ENCODE measurements at places on chromosomes 13 and 19.

DNA sequence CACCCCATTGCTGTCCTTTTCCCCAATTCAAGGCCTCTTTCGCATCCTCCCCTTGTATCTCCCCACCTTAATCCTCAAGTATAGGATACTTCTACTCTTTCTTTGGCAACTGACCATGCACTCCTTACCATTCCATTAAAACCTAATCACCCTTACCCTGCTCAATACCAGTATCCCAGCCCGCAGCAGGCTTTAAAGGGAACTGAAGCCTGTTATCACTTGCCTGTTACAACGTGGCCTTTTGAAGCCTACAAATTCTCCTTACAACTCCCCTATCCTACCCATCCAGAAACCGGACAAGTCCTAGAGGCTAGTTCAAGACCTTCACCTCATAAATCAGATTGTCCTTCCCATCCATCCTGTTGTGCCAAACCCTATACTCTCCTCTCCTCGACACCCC lies 16.2 kb upstream of the OR10H1 start:
- no peak for DNase-seq

GRCh38 chr13:74136084-74136658 lies 2.0 kb upstream of the KLF12 start:
- DNase-seq, result no peak

GRCh38 chr13:60379837-60380565 lies 17.0 kb upstream of the TDRD3 start:
- no peak for DNase-seq

GRCh38 chr19:11465600-11465999 lies 15.2 kb downstream of the ELAVL3 start:
- DNase-seq, result no peak

- DNase-seq, result no peak
These were observed 104.4 kb downstream of the ZNF486 start for GRCh38 chr19:20271215-20271926.

DNA sequence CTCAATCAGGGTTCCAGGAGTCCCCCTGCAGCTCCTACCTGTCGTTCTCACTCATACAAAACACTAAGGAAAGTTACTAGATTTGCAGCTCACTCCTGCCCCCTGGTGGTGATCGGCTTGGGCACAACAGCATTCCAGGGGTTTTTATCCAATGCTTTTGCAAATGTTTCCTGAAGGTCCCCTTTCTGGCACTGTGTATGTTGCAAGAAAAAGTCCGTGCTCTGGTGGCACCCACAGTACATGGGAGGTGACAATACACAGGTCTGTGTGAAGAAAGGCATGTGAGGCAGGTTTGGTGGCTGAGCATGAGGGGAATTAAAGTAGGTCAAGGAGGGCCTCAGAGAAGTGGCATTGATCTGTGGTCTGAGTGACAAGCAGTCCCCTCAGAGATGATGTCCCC lies 8.6 kb upstream of the TYK2 start:
- peak; percentile 83 for DNase-seq

- no peak for DNase-seq
These were observed 947.9 kb downstream of the PCDH17 start for GRCh38 chr13:58579468-58579867.

DNA sequence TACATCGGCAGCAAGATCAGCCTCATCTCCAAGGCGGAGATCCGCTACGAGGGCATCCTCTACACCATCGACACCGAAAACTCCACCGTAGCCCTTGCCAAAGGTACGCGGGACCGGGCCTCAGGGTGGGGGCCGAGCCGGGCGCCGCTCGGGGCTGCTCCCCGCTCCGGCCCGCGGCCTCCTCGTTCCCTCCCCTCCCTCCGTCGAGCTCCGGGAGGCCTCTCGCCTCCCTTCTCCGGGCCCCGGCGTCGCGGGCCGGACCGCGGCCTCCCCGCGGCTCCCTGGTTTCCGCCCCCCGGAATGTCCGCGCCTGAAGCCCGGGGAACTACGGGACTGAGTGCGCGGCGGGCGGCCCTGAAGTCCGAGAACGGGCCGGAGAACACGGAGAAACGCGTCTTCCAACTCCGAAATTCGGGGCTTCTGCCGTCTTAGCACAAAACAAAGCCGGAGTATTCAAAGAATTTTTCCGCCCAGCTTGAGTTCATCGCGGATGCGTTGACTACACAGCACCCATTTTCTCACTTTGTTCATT lies 423 bp downstream of the LSM14A start:
- DNase-seq, result no peak

GRCh38 chr13:94327318-94327717 lies 152.2 kb downstream of the DCT start:
- DNase-seq, result no peak

GRCh38 chr13:114047358-114047881 lies 73.5 kb upstream of the C13orf46 start:
- no peak for DNase-seq

DNA sequence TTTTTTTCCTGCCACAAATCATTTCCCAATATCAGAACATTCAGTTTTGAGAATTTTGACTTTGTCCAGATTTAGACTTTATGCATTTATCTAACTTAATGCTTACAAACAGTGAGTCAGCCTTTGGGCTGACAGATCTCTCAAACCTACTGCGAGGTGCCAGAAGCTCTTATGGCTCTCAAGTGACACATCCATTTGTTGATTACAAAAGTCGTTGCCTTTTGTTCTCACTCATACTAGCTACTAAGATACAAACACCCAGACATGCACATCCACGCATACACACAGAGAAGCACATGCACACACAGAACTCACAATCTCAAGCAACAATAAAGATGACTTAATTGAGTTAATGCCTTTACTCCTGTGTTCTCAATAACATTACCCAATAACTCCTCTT lies 1147.5 kb downstream of the DIAPH3 start:
- no peak for DNase-seq

- DNase-seq, result no peak
These were observed 3.4 kb upstream of the RFX2 start for GRCh38 chr19:6113616-6114188.

GRCh38 chr13:113747291-113747833 lies 11.7 kb upstream of the TMEM255B start:
- DNase-seq, result no peak

DNA sequence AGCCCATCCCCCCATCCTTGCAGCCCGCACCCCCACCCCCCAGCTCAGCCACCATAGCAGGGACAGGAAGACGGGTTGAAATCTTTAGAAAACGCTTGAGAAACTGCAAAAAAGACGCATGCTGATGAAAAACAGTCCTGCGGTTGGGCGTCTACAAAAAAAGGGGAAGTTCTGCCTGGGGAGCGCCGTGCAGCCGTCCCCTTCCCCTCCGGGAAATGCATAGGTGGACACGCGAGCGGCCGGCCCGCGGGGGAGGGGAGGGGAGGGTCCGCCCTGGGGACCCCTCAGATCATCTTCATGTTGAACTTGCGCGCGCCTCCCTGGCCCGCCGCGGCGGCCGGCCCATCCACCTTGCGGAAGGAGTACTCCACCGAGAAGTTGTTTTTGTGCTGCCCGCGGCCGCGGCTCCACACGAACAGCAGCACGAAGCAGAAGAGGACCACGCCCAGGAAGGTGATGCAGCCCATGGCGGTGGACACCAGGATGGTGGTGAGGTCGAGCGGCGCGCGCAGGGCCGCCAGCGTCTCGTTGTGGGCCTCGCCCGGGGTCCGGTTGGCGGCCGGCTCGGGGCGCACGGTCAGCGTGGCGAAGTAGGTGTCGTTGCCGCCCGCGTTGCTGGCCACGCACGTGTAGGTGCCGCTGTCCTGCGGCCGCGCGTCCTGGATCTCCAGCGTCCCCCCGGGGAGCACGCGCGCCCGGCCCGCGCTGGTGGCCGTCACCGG lies 7.9 kb upstream of the PEAK3 start:
- DNase-seq, result no peak

GRCh38 chr13:75256922-75257321 lies 225.0 kb downstream of the TBC1D4 start:
- DNase-seq, result no peak

DNA sequence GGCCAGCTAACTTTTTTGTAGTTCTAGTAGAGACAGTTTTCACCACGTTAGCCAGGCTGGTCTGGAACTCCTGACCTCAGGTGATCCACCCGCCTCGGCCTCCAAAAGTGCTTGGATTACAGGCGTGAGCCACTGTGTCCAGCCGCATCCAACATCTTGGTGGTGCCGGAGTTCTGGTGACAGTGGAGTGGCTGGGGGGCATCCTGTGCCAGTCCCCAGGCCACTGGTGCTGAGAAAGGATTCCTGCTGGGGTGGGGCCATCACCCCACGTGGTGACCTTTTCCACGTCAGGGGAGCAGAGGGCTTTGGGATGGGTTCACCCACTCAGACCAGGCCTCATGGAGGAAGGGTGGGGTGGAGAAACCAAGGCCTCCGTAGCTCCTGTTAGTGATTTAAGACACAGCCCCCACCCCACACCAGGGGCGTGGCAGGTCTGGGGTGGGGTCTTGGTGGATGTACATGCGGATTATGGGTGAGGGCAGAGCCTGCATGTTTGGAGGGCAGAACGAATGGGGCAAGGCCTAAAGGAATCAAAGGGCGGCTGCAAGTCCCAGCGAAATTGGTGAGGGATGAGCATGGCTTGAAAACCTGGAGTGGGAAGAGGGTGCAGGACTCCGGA lies 12.9 kb upstream of the TUBB4A start:
- DNase-seq, result no peak

DNA sequence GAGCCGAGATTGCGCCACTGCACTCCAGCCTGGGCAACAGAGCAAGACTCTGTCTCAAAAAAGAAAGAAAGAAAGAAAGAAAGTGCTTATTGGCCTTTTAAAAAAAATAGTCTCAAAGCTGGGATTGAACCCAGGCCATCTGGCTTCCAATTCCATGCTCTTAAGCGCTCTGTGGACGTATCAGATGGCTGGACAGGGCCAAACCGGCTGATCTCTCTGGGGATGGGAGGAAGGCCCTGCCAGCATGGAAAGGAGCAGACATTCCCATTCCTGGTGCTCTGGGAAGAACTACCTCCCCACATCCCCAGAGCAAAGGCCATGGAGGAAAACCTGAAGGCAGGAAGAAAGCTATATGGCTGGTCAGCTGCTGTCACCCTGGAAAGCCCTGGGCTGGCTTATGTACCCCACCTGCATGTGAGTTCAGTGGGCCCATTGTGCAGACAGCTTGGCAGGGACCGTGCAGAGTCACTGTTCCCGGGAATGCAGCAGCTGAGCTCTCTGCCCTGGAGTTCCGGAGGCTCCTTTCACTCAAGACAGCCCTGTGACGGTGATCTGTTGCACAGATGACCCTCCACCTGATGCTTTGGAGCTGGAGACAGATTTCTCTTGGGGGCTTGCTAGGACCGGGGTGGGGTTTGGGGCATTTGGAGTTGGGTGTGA lies 84.3 kb downstream of the SIPA1L3 start:
- no peak for DNase-seq

DNA sequence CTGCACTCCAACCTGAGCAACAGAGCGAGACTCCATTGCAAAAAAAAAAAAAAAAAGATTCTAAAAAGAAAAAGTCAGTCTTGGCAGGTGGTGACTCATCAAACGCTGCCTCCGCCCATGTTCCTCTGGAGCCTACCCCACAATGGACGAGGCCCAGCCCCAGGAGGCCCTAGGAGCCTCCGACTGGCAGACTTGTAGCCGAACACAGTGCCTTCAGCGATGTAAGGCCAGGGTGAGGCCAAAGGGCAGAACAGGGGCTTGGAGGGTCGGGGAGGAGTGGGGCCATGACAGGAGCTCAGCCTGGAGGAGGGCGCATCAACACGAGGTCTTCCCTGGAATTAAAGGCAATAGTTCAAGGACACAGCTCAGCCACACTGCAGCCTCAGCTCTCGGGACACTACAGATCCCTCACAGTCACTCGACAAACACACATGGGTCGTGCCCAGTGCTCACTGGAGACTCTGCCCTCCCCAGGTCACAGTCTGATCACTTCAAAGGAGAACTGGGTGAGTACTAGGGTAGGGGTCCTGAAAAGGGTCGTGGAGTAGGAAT lies 5.1 kb downstream of the USE1 start:
- DNase-seq, result no peak

- no peak for DNase-seq
These were observed 6.3 kb downstream of the IRGQ start for GRCh38 chr19:43589678-43590077.

- no peak for DNase-seq
These were observed 20.1 kb downstream of the NOTCH3 start for GRCh38 chr19:15180451-15181390.

DNA sequence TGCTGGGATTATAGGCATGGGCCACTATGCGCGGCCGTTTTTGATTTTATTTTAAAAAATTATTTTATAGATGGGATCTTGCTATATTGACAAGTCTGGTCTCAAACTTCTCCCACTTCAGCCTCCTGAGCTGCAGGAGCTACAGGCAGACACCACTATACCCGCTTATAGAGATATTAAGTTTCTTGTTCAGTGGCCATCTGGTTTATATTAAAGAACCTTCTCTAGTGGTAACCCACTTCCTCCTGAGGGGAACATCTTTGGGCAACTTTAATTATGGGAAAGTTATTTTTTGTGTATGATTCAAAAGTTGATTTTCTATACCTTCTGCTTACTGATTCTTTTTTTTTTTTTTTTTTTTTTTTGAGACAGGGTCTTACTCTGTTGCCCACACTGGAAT lies 172.7 kb downstream of the KLF5 start:
- no peak for DNase-seq

GRCh38 chr19:50384685-50385535 lies 763 bp downstream of the POLD1 start:
- DNase-seq, result no peak

DNA sequence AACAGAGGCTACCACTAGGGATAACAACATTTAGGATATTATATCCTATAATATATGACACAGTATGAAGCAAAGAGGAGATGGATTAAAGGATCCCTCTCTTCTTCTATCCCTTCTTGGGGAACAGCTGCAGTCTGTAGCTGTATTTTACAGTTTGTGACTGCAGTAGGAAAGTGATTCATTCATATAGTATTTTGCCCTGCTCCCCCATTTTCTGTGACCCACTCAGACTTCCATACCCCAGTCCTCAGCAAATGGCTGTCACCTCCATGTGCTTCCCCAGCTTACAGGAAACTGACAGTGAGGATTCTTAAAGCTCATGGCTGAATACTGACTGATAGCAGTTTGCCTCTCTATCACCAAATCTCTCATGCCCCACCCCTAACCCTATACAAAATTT lies 27.5 kb downstream of the MICU2 start:
- DNase-seq, result no peak

DNA sequence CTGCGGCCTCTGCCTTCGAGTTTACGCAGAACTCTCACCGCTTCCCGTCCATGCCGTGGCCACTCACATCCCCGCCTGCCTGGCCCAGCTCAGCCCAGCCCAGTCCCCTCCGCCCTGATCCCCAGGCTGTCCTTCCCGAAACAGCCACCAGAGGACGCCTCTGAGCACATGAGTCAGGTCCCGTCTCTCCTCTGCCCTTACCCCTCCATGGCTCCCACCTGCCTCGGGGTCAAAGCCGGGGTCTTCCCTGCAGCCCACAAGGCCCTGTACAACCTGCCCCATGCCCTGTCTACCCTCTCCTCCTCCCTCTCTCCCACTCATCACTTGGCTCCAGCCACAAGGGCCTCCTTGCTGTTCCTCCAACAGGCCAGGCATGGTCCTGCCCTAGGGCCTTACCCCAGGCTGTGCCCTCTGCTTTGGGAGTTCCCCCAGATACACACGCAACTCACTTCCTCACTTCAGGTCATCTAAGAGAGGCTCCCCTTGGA lies 8.1 kb upstream of the SEMA6B start:
- peak; percentile 48 for DNase-seq

All from stimulated activated CD4-positive, alpha-beta T cell treated with anti-CD3 and anti-CD28 coated beads, Interleukin-1b, Interleukin-23, amount 100 ng/mL, for 1 hour (primary cell).